ENCODE measurements at places on chromosomes 5 and 9. TPM values are rescaled to one million over a fixed set of nuclear protein-coding genes. Genes with fewer than 3 reads are reported as not detected.

CTXN3 gene
- not detected for total RNA-seq

LCNL1 gene
- not detected for total RNA-seq

ZMAT2 gene
- total RNA-seq: 64.8 TPM

C9 gene
- total RNA-seq: not detected

GFI1B gene
- total RNA-seq: 0.18 TPM

DAPK1 gene
- total RNA-seq: 0.20 TPM

ANKRD34B gene
- not detected for total RNA-seq

CYFIP2 gene
- 9.2 TPM for total RNA-seq

IFNE gene
- 0.84 TPM for total RNA-seq

PLPP1 gene
- 22.0 TPM for total RNA-seq

RNF183 gene
- not detected for total RNA-seq

AP3S1 gene
- 131 TPM for total RNA-seq

LAMC3 gene
- total RNA-seq: not detected

NREP gene
- total RNA-seq: 70.6 TPM

ARID3C gene
- total RNA-seq: not detected

ARHGEF37 gene
- 0.21 TPM for total RNA-seq

SOWAHA gene
- not detected for total RNA-seq

FOXD1 gene
- total RNA-seq: 39.2 TPM

SEC16A gene
- 82.0 TPM for total RNA-seq

FOXI1 gene
- total RNA-seq: not detected

HDHD3 gene
- total RNA-seq: 4.2 TPM

INSL6 gene
- not detected for total RNA-seq

NTNG2 gene
- total RNA-seq: 0.43 TPM

GPX3 gene
- total RNA-seq: 0.81 TPM

SPATA31E1 gene
- total RNA-seq: not detected

PFN3 gene
- not detected for total RNA-seq

UGT3A2 gene
- not detected for total RNA-seq

PCDHB3 gene
- total RNA-seq: 0.32 TPM

GABRP gene
- total RNA-seq: not detected

POU4F3 gene
- not detected for total RNA-seq

TNFSF8 gene
- total RNA-seq: not detected

ISL1 gene
- total RNA-seq: 3.8 TPM

LHX2 gene
- not detected for total RNA-seq

DMRT3 gene
- not detected for total RNA-seq

PIP5K1B gene
- not detected for total RNA-seq

ELOVL7 gene
- 0.17 TPM for total RNA-seq

CDC23 gene
- 22.9 TPM for total RNA-seq

PMPCA gene
- 74.6 TPM for total RNA-seq

F2RL1 gene
- 6.4 TPM for total RNA-seq

KLF4 gene
- total RNA-seq: 1.5 TPM

ACER2 gene
- total RNA-seq: 1.5 TPM

CAVIN4 gene
- 0.48 TPM for total RNA-seq

GARIN3 gene
- not detected for total RNA-seq

HAPLN1 gene
- 111 TPM for total RNA-seq

ZDHHC11B gene
- not detected for total RNA-seq
